ENCODE measurements at places on chromosomes 3 and 15. TPM values are rescaled to one million over a fixed set of nuclear protein-coding genes. Genes with fewer than 3 reads are reported as not detected.

Gene GOLGA8J
- total RNA-seq: not detected

Gene ZNF774
- 2.3 TPM for total RNA-seq

Gene FAM227B
- 6.5 TPM for total RNA-seq

Gene HTD2
- 10.8 TPM for total RNA-seq

Gene LSAMP
- total RNA-seq: 3.8 TPM

Gene ECE2
- 0.86 TPM for total RNA-seq

Gene HRG
- total RNA-seq: 0.15 TPM

Gene CLSTN2
- total RNA-seq: 0.52 TPM

Gene TRIM59
- 53.4 TPM for total RNA-seq

Gene CCDC9B
- 0.78 TPM for total RNA-seq

GRCh38 chr15:40908095-40908494 lies 13.8 kb downstream of the VPS18 start:
- no peak for DNase-seq

DNA sequence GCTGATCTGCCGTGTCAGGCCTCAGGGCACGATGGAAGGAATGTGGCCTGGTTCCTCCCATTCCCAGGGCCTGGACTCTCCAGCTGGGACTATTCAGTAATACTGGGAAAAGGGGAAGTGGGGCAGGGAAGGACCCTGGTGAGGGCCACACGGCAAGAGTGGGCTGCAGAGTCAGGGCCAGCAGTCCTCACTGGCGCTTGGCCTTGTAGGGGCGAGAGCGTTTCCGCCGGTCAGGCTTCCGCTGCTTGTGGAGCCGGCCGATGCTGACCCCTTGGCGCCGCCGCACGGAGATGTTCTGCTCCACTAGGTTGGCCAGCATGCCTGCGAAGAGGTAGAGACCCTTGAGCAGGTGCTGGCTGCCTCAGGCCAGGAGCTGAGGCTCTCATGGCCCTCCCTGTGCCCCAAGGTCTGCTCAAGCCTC lies 42.8 kb downstream of the SEMA3G start:
- DNase-seq: no peak

DNA sequence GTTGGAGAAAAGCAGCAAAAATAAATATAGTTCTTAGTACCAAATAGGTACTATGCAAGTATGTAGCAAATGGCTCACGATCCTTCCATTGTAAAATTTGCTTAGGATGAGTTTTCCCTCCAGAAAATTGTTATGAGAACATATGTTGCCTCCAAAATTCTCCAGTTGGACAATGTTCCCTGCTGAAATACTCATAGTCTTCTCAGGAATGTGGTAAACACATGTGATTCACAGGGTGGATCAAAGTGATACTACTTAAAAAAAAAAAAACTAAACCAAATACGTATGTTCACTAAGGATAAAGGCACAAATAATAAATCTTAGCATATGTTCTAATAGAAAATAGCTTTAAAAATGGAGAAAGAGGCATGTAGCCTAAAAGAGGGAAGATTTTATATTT lies 84.3 kb upstream of the ZNF385D start:
- DNase-seq: no peak

DNA sequence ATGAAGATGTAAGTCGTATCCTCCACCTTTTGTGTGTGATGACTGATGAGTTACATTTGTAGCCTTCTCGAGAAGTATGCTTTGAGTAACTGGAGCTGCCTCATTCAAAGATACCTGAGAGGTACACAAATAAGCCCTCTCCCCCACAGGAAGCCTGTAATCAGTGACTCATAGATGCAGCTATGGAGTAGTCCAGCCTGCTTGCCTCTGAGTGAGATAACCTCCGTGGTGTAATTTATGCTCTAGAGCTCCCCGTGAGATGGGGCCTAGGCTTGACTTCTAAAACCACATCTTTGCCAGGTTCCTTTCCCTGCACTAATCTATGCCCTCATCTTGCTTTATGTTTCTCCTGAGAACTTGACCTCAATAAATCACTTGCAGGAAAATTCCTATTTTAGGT lies 291.7 kb downstream of the SUCLG2 start:
- DNase-seq: no peak

GRCh38 chr15:32792436-32792835 lies 74.6 kb downstream of the GREM1 start:
- no peak for DNase-seq

DNA sequence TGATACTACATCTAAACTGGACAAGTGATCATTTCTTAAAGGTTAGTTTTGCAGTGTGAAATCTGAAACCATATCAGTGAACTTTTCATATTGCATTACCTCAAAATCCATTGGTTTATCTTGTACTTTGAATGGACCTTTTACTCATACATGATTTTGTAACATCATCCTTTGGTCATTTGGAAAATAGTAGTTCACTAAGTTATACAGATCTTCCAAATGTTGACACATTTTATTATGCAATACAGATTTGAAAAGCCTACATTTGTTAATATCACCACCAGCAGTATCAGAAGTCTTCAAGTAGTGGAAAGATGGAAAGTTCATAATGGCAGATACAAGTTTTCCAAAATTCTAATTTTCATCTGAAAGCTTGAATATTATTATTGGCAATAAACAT lies 64.0 kb upstream of the CDV3 start:
- DNase-seq: no peak

GRCh38 chr3:25384471-25384870 lies 43.6 kb upstream of the RARB start:
- no peak for DNase-seq

- no peak for DNase-seq
Observed at GRCh38 chr3:14520967-14521366, 19.2 kb downstream of the GRIP2 start.

GRCh38 chr3:43010638-43011037 lies 31.5 kb downstream of the GASK1A start:
- DNase-seq: no peak

GRCh38 chr15:98865397-98866339 lies 141.9 kb downstream of the PGPEP1L start:
- no peak for DNase-seq

DNA sequence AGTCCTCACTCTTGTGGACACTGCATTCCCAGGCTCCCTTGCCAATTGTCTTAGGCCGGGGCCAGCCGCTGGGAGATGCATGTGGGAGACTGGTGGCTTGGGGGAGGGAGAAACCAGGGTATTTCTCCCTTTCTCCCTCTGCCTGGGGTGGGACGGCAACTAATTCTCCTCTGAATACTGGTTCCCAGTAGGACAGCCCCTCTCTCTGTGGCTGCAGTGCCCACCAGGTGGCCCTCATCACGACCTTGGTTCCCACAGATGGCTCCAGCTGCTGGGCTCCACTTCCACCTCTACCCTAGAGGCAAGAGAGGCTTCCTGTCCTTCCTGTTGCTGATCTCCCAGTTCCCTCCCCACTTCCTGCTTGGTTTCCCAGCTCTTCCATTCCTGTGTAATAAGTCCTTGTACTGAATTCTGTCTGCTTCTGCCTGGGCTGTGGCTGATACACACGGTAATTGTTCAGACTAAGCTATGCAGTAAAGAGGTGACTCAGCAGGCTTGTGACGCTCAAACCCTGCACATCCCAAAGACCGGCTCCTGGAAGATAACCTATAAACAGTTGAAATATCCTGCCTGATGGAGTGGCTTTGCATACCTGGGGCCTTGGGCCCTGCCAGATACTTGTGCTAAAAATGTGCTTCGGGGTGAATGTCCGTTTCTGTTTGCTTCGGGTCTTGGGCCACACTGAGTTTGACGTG lies 20.4 kb upstream of the COPG1 start:
- peak; percentile 62 for DNase-seq

- DNase-seq: no peak
Observed at GRCh38 chr3:177321819-177322218, 124.5 kb upstream of the TBL1XR1 start.

- no peak for DNase-seq
Observed at GRCh38 chr3:27824312-27825200, 102.4 kb upstream of the EOMES start.

GRCh38 chr15:85727068-85727467 lies 67.7 kb downstream of the KLHL25 start:
- DNase-seq: no peak

GRCh38 chr3:145251311-145251710 lies 909.7 kb downstream of the PLOD2 start:
- no peak for DNase-seq

DNA sequence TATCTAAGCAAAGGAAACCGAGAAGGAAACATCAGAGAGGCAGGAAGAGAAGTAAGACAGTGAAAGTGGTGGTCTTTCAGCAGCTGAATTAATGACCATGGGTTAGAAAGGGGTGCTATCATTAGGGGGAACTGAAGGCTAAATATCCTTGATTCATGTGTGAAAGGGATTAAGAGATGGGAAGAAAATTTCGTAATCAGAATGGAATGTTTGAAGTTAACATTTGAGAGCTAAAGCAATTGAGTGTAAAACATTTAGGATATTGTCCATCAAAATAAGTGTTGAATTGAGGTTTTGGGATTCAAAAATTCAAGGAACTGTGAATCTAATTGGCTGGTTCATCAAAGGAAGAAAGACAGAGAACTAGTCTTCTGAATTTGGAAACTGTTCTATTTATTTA lies 4.1 kb upstream of the ECT2 start:
- no peak for DNase-seq

- no peak for DNase-seq
Observed at GRCh38 chr15:83340087-83340486, 55.6 kb upstream of the BNC1 start.

DNA sequence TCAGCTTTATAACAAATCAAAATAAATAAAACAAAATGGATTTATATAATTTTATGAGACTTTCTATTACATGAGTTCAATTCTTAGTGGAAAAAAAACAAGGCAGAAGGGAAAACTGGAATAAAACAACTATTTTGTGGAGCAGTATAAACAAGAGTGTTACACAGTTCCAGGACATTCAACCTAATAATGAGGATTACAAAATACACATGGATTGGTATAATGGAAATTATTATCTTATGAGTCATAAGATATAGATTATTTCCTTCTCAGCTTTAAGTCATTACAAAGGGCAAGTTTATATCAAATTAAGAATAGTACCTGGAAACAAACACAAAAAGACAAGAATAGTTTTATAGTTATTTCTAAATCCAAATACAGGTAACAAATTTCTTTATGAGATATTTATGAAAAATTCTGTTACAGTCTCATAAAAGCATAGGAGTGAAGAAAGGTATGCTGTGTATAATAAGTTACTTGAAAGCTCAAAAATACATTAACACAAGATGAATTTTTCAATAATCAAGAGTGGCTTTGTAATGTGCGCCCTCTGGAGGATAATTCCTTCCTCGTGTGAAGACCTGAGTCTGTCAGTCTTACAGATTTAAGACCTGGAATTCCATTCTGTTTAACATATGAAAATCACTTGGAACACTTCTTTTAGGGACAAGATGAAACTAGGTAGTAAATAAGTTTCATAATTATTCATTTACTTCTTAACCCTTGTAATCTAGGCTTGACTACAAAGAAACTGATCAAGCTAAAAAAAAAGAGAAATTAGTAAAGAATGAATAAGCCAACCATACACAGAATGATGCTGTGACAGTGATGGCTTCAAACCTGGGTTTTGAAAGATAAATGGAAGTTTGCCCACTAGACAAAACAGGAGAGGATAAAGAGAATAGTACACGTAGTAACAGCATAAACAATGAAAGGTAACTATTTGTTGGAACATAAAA lies 9.5 kb downstream of the COPS2 start:
- no peak for DNase-seq

GRCh38 chr3:127489357-127489756 lies 101.2 kb downstream of the TPRA1 start:
- DNase-seq: peak; percentile 27

DNA sequence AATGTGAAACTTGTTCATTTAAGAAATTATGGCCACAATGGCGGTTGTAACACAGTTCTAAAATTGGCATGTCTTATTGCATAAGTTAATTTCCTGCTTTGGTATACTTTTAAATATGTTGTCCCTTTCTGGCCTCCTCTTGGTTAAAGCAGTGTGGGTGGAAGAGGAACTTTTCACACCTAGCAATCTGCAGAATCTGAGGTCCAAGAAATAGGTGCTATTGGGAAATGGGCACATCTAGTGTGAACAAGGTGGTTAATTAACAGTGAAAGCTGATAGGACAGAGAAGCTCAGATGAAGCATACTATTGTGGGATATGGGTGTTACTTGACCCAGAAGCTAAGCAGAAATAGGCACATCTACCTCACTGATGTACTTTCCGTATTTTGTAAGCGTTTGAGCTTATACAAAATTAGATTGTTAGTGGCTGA lies 10.6 kb downstream of the CMC1 start:
- DNase-seq: no peak

DNA sequence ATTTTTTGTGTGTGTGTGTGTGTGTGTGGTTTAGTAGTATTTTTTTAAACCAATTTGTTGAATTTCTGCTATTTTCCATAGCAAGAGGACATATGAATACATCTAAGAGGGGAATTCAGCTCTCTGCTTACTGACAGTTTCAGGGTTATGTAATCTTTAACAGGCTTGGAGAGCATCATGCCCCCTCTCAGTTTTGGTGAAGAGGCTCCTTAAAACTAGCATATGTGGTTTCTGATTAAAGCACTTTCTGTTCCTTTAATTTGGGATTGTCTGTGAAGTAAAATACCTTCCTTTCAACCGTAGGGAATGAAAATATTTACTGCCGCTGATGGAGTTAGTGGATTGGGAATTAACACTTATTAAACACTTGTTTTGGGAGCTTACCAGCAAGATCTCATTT lies 19.4 kb upstream of the NFKBIZ start:
- DNase-seq: no peak

DNA sequence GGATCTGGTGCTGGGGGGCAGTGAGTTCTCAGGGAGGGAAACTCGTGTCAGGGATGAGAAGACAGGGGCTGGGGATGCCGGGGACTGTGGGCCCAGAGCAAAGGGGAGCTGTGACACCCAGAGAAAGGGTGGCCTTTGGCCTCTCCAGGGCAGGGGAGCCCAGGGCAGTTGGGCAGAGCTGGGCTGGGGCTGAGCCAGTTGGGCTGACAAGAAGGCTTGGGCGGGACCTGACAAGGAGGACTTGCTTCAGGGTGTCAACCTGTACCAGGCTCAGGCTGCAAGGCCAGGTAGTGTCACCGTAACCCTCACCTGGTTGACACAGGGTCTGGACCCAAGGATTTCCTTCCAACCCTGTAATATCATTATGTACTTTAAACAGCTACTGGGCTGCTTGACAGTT lies 13.2 kb upstream of the ANPEP start:
- DNase-seq: no peak

All from H1 (cell line).